ENCODE measurements at places on chromosomes 1 and 21.

GRCh38 chr1:180606155-180606554 is 25.7 kb upstream of the XPR1 start:
- DNase-seq, result no peak

GRCh38 chr1:59083946-59084865 is 212.7 kb upstream of the FGGY start:
- no peak for DNase-seq

DNA sequence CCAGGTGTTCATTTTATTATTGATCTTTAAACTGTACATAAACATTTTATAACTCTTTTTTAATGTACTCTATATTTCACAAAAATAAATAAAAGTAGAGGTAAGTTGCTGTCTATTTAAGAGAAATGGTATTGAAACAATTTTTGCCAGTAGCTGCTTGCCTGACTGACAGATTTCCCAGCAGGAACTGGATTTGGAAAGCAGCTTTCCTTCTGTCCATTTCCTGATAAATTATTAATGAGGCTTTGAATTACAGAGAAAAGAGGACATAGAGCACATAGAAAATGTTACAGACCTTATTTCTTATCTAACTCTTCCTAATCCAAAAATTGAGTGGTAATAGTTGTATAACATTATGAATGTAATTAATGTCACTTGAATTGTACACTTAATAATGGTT is 79.7 kb upstream of the BCL10 start:
- no peak for DNase-seq

DNA sequence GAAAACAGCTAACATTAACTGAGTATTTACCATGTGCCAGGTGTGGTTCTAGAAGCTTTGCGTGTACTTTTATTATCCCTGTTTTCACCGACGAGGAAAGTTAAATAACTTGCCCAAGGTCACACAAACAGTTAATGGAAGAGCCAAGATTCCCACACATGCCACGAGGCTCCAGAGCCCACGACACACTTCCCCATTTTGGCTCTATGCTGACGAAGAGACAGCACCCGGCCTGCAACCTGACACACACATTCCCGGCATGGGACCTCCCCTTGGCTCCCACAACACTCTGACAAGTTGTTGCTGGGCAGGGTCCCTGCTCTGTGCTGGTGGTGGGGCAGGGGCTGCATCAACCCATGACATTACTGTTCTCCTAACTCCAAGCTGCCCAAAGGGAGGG is 52.8 kb downstream of the RAP1GAP start:
- DNase-seq, result no peak

- DNase-seq, result no peak
These were observed 40.5 kb upstream of the SRP9 start for GRCh38 chr1:225737161-225737560.

DNA sequence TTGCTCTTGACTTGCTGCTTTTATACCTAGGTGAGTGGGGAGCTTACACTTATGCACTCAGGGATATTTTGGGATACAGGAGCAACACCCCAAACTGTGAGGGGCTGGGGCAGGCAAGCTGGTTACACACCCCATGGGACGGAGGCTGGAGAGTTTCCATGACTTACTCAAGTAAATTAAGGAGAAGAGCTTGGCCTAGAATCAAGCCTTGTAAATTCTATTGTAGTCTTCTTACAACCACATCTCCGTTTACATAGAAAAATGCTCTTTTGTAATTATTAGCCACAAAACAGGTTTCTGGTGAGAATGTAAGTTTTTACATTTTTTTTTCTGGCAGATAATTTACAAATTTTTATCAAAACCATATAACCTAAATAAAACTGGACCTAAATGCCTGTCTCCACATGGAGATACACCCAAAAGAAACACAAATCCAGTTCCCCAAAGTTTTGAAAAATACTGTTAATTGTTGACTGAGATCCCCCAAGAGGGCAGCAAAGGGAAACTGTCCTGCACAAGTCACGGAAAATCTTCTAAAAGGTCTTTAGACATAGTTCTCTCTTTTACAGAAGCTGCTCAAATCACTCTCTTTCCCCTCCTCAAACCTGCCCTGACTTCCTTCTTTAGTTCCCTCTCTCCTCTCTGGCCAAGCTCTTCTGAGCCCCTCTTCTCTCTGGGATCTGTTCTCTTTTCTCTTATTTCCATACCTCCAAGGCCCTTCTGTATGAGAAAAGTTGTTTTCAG is 134.0 kb downstream of the HIVEP3 start:
- DNase-seq, result no peak

DNA sequence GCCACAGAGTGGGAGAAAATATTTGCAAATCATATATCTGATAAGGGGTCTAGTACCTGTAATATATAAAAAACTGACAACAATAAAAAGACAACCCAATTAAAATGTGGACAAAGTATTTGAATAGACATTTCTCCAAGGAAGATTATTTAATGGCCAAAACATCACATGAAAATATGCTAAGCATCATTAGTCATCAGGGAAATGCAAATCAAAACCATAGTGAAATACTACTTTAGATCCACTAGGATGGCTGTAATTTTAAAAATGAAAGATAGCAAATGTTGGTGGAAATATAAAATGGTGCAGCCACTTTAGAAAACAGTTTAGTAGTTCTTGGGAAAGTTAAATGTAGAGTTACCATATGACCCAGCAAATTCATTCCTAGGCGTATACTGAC is 118.7 kb upstream of the KIF26B start:
- no peak for DNase-seq

GRCh38 chr1:201153474-201154388 is 543 bp downstream of the TMEM9 start:
- no peak for DNase-seq

DNA sequence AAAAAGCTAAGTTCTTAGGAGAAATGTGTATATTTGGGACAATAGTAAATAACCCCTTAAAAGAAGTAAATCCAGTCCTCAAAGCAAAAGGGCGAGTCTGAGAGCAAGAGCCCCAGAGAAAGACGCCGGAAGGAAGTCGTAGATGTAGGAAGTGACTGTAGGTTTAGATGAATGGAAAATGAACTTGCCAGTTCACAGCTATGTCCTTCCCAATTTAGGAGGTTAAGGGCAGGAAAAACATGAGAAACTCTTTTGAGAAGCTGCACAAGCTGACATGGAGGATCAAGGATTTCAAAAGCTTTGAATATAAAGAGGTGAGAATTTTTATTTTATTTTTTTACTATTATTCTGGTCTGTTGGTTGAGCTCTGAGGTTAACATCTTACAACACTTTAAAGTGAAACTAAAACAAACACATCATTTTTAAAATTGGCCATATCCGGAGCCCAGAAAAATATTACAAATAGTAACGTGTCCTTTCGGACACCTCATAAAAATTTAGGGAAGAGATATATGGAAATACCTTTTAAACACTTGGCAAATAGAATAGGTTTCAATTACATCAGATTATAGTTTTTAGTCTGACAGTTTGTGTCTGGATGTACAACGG is 1178.6 kb downstream of the MRPL39 start:
- DNase-seq, result no peak

- DNase-seq, result no peak
These were observed 150.3 kb upstream of the ETV3 start for GRCh38 chr1:157288492-157288891.

- no peak for DNase-seq
These were observed 100.4 kb upstream of the ETV3 start for GRCh38 chr1:157238585-157238984.

GRCh38 chr1:23533246-23534023 is 2.4 kb upstream of the E2F2 start:
- DNase-seq, result no peak

- DNase-seq, result peak; percentile 39
These were observed 925 bp downstream of the TNNI1 start for GRCh38 chr1:201420608-201421002.

- DNase-seq, result no peak
These were observed 14.9 kb downstream of the CREG1 start for GRCh38 chr1:167538657-167539056.

Measured in Right ventricle myocardium inferior (tissue), 1 donor.